Natural killer cell (primary cell): ENCODE measurements at places on chromosomes 1 and 21. TPM values are rescaled to one million over a fixed set of nuclear protein-coding genes. Genes with fewer than 3 reads are reported as not detected.

GRCh38 chr1:184941410-184941733 lies 32.9 kb downstream of the NIBAN1 start:
- no peak for DNase-seq

DNA sequence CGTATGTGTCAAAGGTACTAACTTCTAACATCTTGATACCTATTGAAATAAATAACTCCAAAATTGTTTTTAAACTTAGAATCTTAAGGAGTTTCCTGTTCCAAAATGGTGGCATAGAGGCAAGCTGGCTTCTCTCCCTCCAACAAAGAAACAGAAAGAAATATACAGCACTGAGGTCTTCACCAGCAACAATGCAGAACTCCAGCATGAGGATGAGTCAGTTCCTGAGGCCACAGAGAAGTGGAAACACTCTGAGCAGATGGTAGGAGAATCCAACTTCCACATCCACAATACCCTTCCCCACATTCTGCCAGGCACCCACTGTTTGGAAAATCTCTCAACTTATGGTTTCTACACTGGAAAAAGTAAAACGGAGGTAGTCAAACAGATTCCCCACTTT lies 12.2 kb upstream of the PPIH start:
- DNase-seq: no peak

- no peak for DNase-seq
Measured at GRCh38 chr1:221822591-221822990, 80.7 kb upstream of the DUSP10 start.

DNA sequence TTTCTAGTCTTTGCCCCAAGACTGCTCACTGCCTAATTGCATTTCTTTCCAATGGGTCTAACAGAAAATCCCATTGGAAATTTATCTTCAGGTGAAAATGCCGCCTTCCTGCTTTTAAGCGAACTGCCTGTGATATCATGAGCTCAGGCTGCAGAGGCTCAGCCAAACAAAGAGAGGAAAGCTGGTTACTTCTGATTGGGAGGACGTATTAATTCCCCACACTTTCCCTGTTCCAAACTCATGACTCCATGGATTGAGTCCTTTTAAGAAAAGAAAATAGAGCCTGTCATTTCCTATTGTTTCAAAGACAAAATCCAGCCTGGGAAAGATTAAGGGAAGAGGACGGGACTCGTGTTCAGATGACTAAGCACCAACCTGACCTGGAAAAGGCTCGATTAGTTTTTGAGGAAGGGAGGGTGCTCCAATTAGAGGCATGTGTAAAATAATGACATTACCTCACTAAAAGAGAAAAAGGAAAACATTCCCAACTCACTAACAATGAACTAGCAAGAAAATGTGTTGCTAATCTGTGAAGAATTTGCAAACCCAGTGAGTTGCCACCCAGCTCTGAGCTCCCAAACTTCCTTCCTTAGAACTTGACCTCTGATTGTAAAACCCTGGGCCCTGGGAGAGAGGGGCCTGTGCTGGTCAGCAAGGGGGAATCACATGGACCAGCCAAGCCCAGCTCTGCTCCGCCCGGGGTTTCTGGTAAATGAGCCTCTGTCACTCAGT lies 61.2 kb downstream of the TCP10L start:
- DNase-seq: no peak

DNA sequence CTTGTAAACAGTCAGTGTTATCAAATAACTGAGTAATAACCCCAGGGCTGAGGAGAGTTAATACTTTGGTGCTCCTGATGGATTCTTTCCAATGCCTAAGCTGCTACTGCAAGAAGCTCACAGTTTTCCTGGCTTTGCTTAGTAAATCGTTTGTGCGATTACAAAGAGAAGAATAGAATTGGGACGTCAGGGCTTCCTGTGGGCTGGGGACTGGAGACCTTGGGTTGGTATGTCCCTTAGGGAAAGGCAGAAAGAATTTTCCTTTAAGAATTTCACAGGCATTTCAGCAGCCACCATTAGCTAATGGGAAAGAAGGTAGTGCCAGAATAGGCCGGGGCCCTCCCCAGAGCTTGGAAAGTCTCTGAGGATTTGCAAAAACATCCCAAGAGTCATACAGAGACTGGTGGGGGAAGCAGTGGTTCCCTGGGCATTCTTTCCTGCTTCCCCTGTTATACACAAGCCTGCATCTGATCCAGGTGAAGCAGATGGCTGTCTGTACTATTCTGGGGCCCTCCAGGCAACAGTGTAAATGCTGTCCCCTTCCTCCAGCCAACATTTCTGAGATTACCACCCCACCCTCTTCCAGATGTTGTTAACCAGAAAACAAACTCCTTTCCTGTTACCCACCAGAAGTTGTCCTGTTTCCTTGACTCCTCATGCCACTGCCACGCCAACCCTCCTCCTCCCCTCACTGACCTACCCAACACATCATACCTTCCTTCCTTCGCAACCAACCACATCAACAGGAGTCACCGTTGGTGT lies 40.2 kb downstream of the PLXNA2 start:
- no peak for DNase-seq

DNA sequence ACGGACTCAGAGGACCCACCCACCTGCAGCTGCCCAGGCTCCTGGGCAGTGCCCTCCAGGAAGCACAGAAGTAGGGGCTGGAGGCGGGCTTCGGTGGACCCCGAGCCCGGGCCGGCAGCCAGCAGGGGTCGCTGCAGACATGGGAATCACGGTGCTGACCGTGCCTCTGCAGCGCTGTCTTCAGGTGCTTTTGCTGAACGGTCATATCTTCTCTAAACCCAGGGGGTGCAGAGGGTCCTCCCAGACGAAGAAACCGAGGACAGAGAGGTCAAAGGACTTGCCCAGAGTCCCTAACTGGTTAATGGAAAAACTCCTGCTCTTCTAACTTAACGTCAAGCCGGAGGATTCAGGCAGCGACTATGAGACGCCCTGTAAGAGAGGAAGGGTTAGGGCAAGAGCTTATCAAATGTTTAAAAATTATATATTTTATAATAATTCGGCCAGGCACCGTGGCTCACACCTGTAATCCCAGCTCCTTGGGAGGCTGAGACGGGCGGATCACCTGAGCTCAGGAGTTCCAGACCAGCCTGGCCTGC lies 21.5 kb upstream of the LEFTY2 start:
- DNase-seq: peak; percentile 70

Gene PRR9
- total RNA-seq: not detected

Gene OLFML2B
- 0.33 TPM for total RNA-seq

Gene KLHDC7A
- total RNA-seq: 0.43 TPM

Gene OR2T2
- total RNA-seq: not detected
